AG10803 (cell line): ENCODE measurements at places on chromosomes 6 and 20.

GRCh38 chr6:153001767-153002612 is 519 bp downstream of the MTRF1L start:
- DNase-seq: peak; percentile 19

DNA sequence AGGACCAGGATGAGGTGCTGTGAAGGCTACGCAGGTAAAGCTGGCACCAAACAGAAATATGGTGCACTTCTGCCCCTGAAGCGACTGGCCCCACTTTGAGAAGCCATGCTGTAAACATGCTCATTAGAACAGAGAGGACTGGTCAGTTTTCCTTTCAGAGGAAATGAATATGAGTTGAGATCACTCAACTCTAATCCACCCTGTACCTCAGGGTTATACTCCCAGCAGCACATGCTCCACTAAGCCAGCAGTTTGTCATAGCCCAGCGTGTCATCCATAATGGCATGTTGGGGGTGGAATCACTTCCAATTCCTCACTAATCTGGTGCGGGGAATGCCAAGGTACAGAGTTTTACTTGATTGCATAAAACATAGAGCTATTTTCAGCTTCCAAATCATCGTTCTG is 98.1 kb downstream of the HIVEP2 start:
- DNase-seq: peak; percentile 92

GRCh38 chr6:14622085-14622484 is 504.5 kb downstream of the CD83 start:
- no peak for DNase-seq

- peak; percentile 83 for DNase-seq
Measured at GRCh38 chr6:155201461-155202226, 62.2 kb upstream of the CLDN20 start.

DNA sequence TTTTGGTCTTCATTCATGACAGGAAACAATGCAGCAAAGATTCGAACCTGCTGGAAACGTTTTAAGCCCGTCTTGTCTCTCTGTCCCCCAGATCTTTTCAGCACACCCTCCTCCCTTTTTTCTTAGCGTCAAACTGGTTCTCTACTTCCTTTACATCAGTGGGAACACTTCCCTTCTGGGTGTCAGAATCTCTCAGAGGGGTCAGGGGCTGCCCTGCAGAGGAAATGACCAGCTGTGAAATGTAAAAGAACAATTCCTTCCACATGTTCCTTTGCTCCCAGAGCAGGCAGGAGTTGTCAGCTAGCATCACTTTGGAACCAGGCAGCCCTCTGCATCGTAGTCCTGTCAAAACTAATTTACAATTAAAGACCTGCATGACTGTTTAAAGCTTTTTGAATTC is 619.0 kb downstream of the TFAP2A start:
- no peak for DNase-seq

DNA sequence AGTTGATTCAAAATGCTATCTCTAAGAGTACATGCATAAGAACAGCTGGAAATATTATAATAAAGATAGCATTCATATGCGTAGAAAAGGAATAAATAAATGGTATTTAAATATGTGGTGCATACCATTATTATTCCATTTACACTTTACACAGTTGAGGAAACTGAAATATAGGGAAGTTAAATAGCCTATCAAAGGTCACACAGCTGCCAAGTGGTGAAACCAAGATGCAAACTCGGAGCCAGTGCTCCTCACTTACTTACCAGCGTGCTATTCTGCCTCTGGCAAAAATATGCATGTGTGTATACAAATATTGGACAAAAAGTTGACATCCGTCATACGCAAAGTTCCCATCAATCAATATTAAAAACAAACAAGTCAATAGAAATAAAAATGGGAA is 22.3 kb upstream of the ANKEF1 start:
- DNase-seq: no peak

DNA sequence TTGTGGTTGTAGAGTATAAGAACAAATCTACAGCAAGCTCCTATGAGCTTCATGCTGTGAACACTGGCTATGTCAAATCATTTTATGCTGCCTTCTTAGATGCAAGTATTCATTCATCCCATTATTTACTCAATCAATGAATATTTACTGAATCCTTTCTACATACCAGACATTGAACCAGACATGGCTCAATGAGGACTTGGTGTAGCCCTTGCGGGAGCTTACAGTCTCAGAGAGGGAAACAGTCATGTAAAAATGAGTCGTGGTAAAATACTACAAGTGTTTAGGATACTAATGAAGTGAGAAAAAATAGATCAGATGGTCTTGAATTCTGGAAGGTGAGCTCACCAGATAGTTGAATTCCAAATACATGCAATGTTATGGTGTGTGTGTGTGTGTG is 44.8 kb upstream of the ENPP1 start:
- DNase-seq: peak; percentile 63

DNA sequence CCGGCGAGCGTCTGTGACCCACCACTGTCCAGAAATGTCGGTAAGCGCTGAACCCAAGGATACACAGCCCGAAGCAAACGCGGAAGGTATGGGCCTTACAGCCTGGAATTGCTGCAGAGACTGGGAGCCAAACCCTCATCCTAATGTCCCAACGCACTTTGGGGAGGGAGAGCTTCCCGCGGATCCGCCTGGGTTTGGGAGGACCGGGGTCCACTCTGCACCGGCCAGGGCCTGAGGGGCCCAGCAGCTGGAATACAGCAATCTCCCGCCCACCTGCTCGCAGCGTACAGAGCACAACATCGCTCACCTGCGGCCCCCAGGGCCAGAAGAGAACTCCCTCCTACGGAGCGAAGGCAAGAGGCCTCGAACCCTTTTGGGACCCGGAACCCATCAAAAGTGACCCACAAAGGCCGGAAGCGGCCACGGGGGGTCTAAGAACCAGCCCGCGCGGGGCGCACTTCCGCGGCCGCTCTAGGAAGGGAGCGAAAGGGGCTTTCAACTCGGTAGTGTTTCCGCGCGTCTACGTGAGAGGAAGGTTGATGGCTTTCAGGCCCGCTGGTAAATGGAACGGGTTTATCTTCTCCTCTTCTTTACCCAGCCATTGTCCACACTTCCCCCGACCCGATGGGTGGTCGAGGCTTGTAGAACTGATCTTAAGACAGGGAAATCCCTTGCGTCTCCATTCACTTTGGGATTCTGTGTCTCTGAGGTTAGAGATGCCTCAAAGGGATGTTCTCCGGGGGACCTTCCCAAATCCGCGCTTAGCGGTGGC is at the start of gene ZSCAN12:
Gene ZSCAN12, minus strand, starts transcription at position 398 of the 772 bp plus-strand sequence. CDS start 1,342 bp downstream, outside the sequence.
- DNase-seq: peak; percentile 87

DNA sequence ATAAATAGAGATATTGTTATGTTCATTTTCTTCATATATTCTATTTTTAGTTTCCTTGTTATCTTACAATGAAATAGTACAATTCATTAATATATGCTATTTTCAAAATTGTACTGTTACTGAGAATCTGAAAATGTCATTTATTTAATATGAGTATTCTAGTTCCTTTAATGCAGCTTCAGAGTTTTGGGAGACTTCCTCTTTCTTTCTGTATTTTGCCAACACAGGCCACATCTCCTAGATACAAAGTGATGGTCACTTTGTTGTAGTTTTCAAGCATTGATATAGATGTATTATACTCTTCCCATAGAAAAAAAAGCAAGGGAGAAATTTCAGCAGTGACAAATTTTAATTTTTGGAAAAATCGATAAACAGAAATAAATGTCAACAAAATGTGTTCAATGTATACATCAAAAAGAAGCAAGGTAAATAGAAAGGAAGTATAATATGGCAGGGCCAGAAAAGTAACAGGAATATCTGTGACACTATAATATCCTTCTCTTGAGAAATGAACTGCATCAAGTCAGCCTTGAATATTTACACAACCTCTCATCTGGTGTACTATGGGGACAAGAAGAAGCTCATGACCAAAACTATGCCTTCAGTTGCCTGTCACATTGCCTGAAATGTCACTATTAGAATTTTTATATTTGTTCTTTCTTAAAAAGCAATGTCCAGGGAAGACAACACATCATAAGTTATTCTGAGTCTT is 396.0 kb downstream of the TBC1D32 start:
- DNase-seq: no peak

GRCh38 chr6:141165002-141165665 is 967.6 kb upstream of the GJE1 start:
- no peak for DNase-seq

GRCh38 chr20:48892891-48893290 is 28.6 kb upstream of the ARFGEF2 start:
- DNase-seq: no peak

DNA sequence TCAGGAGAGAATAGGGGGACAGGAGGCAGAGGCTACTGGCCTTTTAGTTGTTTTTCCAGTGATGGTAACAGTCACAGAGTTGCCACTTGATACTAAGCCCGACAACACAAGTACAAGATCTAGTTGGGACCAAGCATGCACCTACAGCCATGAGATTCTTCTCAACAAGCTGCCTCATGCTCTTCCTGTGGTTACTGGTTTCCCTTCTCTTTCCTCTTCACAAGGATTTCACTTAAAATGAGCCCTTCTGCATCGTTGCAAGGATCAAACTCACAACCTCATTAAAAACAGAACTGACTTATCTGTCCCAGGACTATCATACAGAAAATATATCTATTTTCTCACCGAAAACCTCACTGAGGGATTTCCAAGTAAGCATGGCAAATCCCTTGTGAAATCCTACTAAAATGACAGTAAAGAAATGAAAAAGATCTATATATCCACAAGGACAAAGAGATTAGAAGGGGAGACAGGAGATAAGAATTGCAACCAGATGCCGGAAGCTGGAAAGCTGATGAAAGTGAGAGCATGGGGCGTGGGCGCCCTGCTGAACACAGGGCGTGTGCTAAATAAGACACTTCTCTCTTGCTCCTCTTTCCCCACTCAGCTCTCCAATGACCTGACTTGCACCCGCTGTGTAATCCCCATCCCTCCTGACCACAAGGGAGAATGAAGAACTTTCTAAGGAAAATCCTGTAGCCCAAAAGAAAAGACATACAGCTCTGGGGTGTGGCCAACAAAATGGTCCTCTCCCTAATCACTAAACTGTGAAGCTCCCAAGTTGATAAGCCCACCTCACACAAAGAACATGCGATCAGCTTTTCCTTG is 13.4 kb downstream of the MTFR2 start:
- peak; percentile 3 for DNase-seq

GRCh38 chr20:63396300-63396699 is 35.2 kb upstream of the CHRNA4 start:
- DNase-seq: no peak

- DNase-seq: peak; percentile 19
Measured at GRCh38 chr6:129215916-129216520, 333.1 kb downstream of the LAMA2 start.

DNA sequence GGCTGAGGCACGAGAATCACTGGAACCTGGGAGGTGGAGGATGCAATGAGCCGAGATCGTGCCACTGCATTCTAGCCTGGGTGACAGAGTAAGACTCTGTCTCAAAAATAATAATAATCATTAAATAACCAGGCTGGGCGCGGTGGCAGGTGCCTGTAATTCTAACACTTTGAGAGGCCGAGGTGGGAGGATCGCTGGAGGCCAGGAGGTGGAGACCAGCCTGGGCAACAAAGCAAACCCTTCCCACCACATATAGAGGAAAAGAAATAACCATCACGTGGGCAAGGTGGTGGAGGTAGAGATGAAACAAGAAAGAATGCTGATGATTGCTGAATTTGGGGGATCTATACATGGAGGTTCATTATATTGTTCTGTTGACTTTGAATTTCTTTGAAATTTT is 63.4 kb upstream of the PIM1 start:
- DNase-seq: no peak

- peak; percentile 56 for DNase-seq
Measured at GRCh38 chr6:45930420-45931040, 85.1 kb downstream of the CLIC5 start.

DNA sequence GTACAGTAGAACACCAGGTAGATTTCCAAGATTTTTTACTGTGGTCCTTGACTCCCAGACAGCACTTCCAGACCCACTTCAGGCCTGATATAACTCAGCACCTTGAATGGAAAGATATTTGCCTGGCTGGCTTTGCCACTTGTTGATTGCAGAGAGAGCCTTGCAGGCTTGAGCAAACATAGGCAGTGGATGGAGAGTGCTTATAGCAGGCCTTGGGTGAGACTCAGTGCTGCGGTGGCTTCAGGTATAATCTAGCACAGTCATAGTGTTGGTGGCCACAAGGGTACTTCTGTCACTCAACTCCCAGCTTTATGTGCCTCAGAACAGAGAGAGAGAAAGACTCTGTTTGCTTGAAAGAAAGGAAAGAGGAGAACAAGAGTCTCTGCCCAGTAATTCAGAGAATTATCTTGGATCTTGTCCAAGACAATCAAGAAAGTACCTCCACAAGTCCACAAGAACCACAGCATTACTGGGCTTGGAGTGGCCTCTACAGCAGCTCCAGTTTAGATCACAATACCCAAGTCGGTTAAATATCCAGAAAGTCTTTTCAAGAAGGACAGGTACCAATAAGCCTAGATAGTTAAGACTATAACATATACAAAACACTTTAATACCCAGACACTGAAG is 70.5 kb upstream of the FKBP1C start:
- no peak for DNase-seq

GRCh38 chr6:109314313-109314712 is 68.0 kb downstream of the CD164 start:
- no peak for DNase-seq

- DNase-seq: no peak
Measured at GRCh38 chr6:136992113-136992512, 52.7 kb downstream of the IL20RA start.

GRCh38 chr20:31664696-31665354 is 27.1 kb downstream of the COX4I2 start:
- no peak for DNase-seq

- no peak for DNase-seq
Measured at GRCh38 chr6:16228709-16229665, 9.4 kb upstream of the GMPR start.

GRCh38 chr6:167547751-167548150 is 222.9 kb downstream of the TTLL2 start:
- peak; percentile 3 for DNase-seq

DNA sequence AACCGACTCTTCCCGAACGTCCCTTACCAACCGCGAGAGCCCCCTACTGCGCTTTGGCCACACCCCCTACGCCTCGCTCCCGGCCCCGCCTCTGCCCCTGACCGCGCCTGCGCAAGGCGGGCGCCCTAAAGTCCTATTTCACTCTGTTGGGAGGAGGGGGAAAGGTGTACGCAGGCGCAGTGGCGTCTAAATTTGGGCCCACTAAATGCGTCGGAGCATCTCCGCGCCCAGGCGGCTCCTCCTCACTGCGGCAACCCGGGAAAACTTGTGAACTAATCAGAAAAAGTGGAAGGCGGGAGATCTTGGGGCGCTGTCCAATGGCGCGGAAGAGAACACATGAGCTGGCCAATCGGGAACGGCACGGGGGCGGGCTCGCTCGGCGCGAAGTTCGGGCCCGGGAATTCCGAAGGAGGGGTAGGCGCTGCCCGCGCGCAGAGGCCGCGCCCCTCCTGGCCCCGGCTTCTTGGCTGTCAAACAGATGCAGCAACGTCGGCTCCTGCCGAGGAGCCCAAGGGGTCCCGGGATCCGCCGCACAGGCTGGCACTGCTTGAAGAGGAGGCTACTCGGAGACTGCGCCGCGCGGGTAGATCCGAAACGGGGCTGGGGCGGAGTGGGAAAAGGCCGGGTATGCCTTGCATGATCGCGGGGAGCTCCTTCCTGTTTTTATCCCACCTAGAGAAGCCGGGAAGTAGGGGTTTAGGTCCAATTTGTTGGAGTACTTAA is at the start of gene TCF19:
Gene TCF19, plus strand, starts transcription at position 450 of the 723 bp plus-strand sequence. CDS start 881 bp downstream, outside the sequence.
- peak; percentile 98 for DNase-seq

- no peak for DNase-seq
Measured at GRCh38 chr6:90179190-90180169, 117.2 kb downstream of the BACH2 start.
